ENCODE measurements at places on chromosomes 11 and 22.
A peak's percentile ranks its signal among the peaks of the same experiment; 100 is the strongest.

- DNase-seq, result no peak
Observed at GRCh38 chr22:27585141-27585540, 216.4 kb downstream of the MN1 start.

GRCh38 chr11:96161307-96162089 is 181.5 kb downstream of the MAML2 start:
- no peak for DNase-seq

GRCh38 chr22:35209203-35209602 is 48.1 kb upstream of the HMGXB4 start:
- no peak for DNase-seq

GRCh38 chr11:40269865-40270264 is 1189.6 kb downstream of the LRRC4C start:
- no peak for DNase-seq

- DNase-seq, result no peak
Observed at GRCh38 chr11:34394771-34395300, 37.0 kb upstream of the ABTB2 start.

- no peak for DNase-seq
Observed at GRCh38 chr11:6481924-6482275, 599 bp downstream of the TIMM10B start.

- DNase-seq, result no peak
Observed at GRCh38 chr11:10528121-10528520, 12.9 kb downstream of the RNF141 start.

DNA sequence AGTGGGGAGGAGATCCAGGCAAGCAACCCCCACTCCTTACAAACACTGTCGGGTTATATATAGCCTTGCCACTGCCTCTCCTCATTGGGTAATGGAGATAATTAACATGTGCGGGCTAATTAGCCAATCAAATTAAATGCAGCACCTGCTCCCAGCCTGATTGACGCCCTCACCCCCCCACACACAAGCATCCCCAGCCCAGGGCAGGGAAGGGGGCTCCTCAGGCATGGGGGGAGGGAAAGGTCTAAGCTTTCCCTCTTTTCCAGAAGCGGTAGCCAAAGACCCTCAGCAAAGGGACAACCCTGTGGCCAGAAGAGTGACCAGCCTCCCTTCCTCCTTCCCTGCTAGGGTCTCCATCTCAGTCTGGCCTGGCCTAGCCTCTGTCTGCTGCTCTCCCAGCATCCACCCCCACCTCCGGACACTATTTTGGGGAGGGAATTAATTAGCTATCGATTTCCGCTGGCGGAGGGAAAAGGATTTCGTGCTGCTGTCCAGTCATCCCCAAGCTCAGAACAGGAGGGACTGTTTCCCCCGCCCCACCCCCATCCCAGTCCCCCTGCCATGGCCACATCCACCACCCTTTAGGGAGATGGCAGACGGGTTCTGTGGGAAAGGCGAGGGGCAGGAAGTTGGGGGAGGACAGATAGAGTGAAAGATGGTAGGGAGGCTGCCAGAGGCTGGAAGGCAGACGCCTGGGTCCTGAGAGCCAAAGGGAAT is 7.1 kb downstream of the NRXN2 start:
- no peak for DNase-seq

DNA sequence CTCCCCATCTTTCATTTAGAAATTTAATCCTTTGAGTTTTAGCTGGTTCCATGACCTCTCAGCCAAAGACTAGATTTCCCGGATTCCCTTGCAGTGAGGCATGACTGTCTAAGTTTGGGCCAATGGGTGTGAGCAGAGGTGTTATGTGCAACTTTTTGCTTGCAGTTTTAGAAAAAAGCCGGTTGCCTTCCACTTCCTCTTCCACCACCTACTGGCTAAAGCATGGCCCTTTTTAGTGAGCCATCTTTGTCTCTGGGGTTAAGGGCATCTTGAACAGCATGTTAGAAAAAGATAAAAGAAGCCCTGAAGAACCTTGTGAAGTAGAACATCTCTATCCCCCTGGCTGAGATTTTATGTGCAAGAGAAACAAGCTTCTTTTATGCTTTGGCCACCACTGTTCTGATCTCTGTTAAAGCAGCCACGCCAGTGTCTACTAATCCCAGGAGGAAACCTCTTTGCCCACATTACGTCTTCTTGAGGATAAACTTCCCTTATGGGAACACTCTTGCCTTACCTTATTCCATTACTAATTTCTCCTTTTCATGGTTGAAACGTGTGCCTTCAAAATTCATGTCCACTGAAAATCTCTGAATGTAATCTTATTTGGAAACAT is 279.9 kb downstream of the TENM4 start:
- DNase-seq, result peak; percentile 12

DNA sequence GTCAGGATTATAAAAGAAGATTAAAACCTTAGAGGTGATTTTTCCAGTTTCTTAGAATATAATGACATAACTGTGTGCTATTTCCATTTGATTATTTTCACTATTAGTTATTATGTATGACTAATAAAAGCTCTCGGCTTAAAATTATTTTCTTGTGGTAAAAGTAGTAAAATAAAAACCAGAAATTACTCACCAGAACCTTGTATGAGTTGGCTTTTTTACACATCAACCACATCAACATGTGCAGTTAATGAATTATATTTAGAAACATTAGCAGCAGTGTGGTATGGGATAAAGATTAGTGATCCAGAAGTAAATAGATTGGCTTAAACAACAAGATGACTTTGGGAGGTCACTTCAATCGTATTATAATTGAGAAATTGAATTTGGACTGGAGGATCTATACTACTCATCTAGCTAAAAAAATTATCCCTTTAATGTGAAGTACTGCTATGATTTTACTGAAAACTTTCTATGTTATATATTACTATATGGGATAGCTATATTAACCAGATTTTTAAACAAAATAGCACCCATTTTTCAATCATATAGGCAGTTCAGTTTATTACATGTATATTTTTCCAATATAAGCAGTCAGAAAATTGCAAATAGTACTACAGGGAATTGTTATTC is 2.8 kb upstream of the BCO2 start:
- no peak for DNase-seq

DNA sequence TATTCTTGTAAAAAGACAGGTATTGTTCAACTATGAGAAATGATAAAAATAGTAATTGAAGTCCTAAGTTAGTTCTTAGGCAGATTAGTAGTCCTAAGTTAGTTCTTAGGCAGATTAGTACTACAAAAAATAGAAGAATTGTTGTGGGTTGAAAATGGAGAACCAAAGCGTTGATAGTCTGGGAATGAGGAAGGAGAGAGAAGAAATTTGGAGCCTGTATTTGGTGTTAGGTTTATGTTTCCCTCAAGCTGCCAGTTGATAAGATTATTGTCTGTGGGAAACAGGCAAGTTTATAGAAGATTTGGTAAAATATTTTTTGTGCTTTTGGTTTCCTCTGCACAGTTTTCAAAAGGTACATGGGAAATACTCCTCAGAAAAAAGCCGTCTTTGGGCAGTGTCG is 3.6 kb downstream of the BCO2 start:
- no peak for DNase-seq

DNA sequence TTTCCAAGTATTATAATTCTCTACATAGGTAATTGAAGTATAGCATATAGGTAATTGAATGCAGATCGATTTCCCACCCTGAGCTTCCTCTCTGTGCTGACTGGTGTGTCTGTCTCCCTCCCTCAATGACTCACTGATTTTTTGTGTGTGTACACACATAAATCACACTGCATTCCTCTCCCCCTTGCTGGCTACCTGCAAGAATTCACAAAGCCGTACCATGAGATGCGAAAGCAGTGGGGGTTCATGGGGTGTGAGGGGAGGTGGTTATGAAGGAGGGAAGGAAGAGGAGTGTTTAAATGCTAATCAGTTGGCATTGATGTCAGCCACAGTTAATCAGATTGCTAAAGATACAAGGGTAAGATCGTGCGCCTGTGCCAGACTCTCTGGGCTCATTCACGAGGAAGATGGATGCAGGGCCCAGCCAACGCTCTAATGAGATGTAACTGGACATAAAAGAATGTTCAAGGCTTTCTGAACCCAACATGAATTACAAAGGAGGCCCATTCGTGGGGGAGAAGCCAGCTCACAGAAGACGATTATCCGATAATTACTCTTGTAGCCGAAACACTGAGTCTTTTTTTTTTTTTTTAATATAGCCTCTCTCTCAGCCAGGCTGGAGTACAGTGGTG is 107.4 kb downstream of the SEZ6L start:
- DNase-seq, result no peak

DNA sequence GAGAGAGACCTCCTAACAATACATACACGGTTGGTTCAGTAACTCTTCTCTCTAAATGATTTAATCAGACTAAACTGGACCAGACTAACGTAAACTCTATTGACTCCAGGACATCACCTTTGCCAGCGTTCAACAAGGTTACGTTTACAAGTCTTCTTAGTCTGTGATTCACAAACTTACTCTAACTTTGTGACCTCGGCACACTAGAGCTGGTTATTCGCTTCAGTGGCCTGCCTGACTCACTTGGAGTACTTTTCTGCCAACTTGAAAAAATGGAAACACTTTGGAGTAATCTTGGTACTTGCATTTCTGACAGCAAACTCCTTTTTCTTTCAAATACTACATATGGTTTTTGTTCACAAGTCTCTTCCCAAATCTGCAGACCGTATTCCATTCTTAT is 26.2 kb downstream of the MTMR2 start:
- no peak for DNase-seq

DNA sequence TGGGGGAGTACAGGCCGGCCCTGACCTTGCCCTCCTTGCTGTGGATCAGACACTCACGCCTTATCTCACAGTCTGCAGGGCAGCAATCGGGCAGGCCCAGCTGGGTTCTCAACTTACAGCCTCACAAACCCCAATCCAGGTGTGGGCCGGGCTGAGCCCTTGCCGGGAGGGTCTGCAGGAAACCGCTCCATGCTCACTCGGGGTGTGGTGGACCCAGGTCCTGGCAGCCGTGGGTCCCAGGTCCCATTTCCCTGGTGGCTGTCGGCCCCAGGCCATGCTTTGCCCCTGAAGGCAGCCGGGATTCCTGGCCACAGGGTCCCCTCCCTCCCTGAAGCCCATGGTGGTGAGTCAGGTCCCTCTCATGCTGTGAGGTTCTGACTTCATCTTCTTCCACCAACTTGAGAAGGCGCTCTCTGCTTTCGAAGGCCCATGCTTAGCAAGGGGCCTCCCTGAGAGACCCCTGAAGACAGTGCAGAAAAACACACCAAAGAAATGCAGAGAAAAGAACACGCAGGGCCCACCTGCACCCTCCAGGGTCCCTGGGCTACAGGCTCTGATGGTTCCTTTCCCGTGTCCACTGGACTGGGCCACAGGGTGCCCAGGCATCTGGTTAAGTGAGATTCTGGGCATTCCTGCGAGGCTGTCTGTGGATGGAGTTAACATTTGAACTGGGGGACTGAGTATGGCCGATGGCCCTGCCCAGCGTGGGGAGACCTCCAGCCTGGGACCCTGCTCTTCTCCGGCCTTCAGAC is 588.2 kb downstream of the BRD1 start:
- DNase-seq, result no peak

DNA sequence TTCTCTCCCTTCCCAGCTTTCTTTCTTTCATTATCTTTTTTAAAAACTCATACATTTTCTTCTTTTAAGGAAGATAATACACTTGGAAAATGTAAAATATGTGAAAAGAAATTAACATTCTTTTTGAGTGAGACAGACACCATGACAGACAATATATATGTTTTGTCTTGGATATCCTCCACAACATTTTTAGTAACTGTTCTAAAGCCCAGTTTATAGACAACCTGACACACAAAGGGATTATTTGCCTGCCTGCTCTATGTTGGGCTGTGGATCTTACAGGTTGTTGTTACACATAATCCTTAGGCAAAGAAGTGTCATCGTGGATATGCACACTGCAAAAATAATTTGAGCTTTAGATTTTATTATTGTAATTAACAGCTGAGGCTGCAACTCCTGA is 301.4 kb upstream of the PDGFD start:
- no peak for DNase-seq

DNA sequence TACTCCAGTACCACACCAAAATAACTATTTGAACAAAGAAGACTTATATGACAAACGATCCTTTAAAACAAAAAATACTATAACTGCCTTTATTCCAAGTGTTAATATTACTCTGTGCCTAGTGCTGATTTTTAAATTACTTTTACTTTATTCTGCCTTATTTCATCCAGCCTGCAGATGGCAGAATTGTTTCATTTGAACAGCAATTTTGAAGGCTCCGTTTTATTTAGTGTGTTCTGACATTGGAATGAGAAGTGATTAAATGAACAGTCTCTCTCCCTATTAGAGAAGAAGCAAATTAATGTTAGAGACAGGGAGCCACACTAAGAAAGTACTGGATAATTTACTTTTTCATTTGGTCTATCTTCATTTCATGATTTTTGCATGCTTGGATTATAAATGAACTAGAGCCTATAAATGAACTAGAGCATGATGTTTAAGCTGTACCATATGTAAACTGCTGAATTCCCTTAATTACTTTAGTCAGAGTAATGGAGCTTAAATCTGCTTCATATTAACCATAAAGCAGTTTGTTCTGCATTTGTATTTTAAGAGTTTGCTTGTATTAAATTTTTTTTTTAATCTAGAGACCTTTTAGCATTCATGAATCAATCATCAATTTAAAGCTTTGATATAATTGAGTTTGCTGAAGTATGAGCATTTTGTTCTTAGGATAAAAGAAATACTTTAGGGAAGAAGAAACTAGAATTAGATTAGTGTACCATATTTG is 9.8 kb downstream of the PDHX start:
- peak; percentile 52 for DNase-seq

GRCh38 chr11:13094930-13095687 is 86.0 kb downstream of the RASSF10 start:
- no peak for DNase-seq

GRCh38 chr22:39574779-39575551 is 4.4 kb downstream of the CACNA1I start:
- DNase-seq, result peak; percentile 89

GRCh38 chr11:86246293-86246675 is 1.7 kb downstream of the EED start:
- no peak for DNase-seq

DNA sequence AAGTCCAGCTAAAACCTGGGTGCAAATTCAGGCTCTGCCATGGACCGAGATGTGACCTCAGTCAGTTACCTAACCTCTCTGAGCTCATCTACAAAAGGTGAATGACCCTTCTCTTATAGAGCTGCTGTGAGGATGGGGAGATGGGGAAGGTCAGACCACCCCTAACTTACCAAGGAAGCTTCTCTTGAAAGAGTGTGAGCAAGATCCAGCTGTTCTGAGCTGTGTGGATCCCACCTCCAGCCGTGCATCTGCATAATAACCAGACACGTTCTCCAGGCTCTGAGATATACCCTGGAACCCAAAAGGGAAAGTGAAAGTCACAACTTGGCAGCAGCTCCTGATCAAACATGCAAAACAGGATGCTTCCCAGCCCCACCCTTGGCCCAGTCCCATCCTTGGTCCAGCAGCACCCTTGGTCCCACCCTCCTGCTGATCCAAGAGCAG is at the start of gene APOL3:
Gene APOL3, minus strand, starts transcription at position 257 of the 444 bp plus-strand sequence. CDS start 11,700 bp downstream, outside the sequence.
- DNase-seq, result peak; percentile 85

GRCh38 chr11:1548221-1549070 is 23.6 kb downstream of the DUSP8 start:
- DNase-seq, result peak; percentile 31

- DNase-seq, result no peak
Observed at GRCh38 chr11:115613986-115614632, 109.9 kb upstream of the CADM1 start.

Data from dermis microvascular lymphatic vessel endothelial cell (primary cell).